ENCODE measurements at places on chromosomes 3 and 15.

- no peak for DNase-seq
Measured at GRCh38 chr15:78302579-78303312, 3.3 kb upstream of the SKIC8 start.

- DNase-seq: no peak
Measured at GRCh38 chr15:73990250-73991005, 1.7 kb downstream of the STOML1 start.

DNA sequence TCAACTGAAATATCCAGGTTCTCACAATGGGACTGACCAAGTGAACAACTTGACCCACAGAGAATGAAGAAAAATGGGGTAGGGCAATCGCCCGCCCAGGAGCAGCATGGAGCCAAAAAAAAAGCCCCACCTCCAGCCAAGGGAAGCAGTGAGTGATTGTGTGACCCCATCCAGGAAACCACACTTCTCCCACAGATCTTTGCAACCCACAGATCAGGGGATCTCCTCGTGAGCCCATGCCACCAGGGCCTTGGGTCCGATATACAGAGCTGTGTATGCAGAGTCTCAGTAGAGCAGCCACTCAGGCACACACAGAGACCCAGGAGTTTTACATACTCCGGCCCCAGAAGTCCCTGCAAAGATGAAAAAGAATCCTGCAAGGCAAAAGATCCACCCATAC, 35.7 kb downstream of the PYGO1 start:
- no peak for DNase-seq

DNA sequence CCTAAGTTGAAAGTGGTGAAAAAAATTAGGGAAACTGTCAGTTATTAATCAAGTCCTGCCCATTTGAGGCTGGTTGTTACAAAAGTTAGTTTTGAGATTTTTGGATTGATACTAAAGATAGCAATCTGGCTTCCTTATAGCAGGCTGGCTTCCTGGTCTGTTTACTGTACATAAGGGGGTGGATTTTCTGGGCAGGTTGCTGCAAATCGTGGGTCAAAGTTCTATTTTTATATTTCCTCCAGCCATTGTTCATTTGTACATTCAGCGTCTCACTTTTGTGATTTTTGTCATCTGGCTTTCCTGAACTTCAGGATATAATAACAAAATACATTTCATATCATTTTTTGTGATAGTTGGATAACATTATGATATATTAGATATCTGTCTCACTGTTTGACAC, 49.5 kb downstream of the CLDN1 start:
- no peak for DNase-seq

GRCh38 chr15:46232471-46232870, 597.6 kb downstream of the SQOR start:
- no peak for DNase-seq

All from NCI-H1105 (cell line).